Chondrocyte (in vitro differentiated cells): ENCODE measurements at places on chromosomes 11 and 22. TPM values are rescaled to one million over a fixed set of nuclear protein-coding genes. Genes with fewer than 3 reads are reported as not detected.
A peak's percentile ranks its signal among the peaks of the same experiment; 100 is the strongest.

Gene APOA5
- not detected in 3 replicates for total RNA-seq

Gene SPTBN2
- total RNA-seq, result 13.2 to 18.6 TPM (median 15.7 TPM) in 3 replicates

- no peaks in the 10 kb centered on the region for H3K27me3 ChIP-seq
- DNase-seq, result peak; percentile 36
- no peaks in the 10 kb centered on the region for H3K36me3 ChIP-seq
- H3K4me1 ChIP-seq, result peaks cover 34% of the 10 kb centered on the region
These were observed 17.9 kb downstream of the RFPL1 start for GRCh38 chr22:29456211-29456671.

DNA sequence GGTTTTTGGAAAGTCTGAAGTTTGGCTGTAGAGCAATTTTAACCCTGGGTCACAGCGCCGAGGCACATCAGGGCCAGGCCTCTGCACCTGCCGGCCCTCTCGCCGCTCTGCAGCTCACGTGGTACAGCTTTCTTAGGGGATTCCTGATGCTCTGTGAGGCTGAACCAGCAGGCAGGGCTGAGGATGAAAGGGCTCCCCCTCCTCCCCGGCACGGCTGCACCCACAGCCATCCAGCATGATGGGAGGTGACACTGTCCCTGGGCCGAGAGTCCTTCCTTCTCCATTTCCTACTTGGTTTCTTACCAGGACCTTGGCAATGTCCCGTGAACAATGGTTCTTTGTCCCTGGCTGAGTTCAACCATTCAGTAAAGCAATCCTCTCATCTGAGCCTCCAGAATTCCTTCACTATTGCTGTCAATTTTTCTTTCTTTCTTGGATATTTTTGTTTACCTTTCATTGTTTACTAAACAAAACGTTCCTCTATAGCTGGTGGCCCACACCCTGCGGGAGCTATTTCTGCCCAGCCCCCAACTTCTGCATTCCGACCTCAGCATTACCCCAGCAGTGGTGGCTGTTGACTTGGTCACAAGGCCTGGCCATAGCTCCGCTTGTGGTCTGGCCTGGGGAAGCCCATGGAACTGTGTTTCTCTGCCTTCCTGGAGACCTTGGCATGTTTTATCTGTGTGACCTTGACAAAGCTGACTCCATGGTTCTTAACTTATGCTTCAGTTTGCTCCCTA is 172.8 kb upstream of the B3GAT1 start:
- DNase-seq, result no peak
- no peak overlapping the region for H3K27ac ChIP-seq
- H3K36me3 ChIP-seq, result no peaks in the 10 kb centered on the region
- peaks cover 23% of the 10 kb centered on the region for H3K27me3 ChIP-seq

- no peak within 1 kb of the TSS for H3K27ac ChIP-seq
- no peaks in the 10 kb centered on the region for H3K4me1 ChIP-seq
- H3K4me3 ChIP-seq, result peak within 1 kb of the TSS; percentile 41
These were observed at the start of gene B3GAT1 for GRCh38 chr11:134412203-134413042. Gene B3GAT1 (minus strand): TSS chr11:134412242. CDS start chr11:134387659, 24,583 bp downstream.

Gene CABP7
- total RNA-seq, result not detected in 3 replicates

- H3K36me3 ChIP-seq, result no peaks in the 10 kb centered on the region
- peak; percentile 49 for DNase-seq
- H3K4me1 ChIP-seq, result no peaks in the 10 kb centered on the region
- H3K4me3 ChIP-seq, result no peak overlapping the region
- H3K27ac ChIP-seq, result no peak overlapping the region
These were observed 5.6 kb downstream of the SCN2B start for GRCh38 chr11:118170882-118171268.

DNA sequence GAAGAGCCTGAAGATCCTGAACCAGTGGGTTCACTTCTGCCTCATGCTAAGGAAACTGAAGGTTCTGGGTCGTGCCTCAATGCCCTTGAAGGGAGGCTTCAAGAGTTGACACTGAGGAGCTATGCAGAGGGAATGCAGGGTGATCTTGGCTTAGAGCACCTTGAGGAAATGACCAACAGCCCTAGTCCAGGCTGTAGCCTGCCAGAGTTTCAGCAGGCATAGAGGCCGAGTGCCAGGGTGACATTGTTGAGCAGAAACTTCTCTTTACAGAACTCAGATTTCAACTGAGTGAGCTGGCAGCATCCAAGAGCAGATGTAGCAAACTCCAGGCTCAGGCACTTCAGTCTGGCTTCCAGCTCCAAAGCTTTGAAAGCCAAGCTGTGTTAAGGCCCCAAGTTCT is 23.1 kb upstream of the CAPRIN1 start:
- H3K4me1 ChIP-seq, result no peaks in the 10 kb centered on the region
- H3K27ac ChIP-seq, result no peak overlapping the region
- H3K27me3 ChIP-seq, result no peaks in the 10 kb centered on the region
- no peaks in the 10 kb centered on the region for H3K36me3 ChIP-seq

- no peak overlapping the region for H3K4me3 ChIP-seq
- no peaks in the 10 kb centered on the region for H3K4me1 ChIP-seq
- H3K27ac ChIP-seq, result no peak overlapping the region
- no peak for DNase-seq
- no peaks in the 10 kb centered on the region for H3K27me3 ChIP-seq
These were observed 55.1 kb downstream of the AMOTL1 start for GRCh38 chr11:94823102-94823732.

GRCh38 chr11:117501237-117501898 is 173.7 kb downstream of the CEP164 start:
- no peaks in the 10 kb centered on the region for H3K36me3 ChIP-seq
- peaks cover 37% of the 10 kb centered on the region for H3K27me3 ChIP-seq
- H3K4me1 ChIP-seq, result no peaks in the 10 kb centered on the region
- H3K27ac ChIP-seq, result no peak overlapping the region
- DNase-seq, result no peak
- no peak overlapping the region for H3K4me3 ChIP-seq

DNA sequence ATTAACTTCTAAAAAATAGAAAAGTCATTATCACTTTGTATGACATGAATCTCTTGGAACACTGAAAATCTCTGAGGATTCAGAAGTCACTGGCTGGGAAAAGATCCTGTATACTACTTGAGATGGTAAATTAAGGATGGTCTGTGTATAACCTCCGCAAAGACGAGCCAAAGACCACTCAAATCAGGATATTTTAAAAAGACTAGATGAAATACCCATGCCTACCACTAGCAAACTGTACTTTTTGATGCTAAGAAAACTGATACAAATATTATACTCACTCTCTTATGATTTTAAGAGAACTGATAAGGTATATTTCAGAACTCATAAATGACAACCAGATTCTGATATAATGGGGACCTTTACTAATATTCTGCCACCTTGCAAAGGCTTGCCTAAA is 78.6 kb upstream of the APOA1 start:
- no peaks in the 10 kb centered on the region for H3K27me3 ChIP-seq
- H3K4me3 ChIP-seq, result no peak overlapping the region
- H3K27ac ChIP-seq, result no peak overlapping the region
- peaks cover 19% of the 10 kb centered on the region for H3K4me1 ChIP-seq
- H3K36me3 ChIP-seq, result no peaks in the 10 kb centered on the region

GRCh38 chr11:22732588-22732987 is 66.2 kb downstream of the GAS2 start:
- DNase-seq, result no peak
- H3K27me3 ChIP-seq, result peaks cover 2% of the 10 kb centered on the region
- H3K4me1 ChIP-seq, result peaks cover 6% of the 10 kb centered on the region
- no peaks in the 10 kb centered on the region for H3K36me3 ChIP-seq
- H3K27ac ChIP-seq, result no peak overlapping the region
- H3K4me3 ChIP-seq, result no peak overlapping the region

Gene C11orf91
- total RNA-seq, result 0.50 TPM in 1 of 3 replicates, not detected in the others

DNA sequence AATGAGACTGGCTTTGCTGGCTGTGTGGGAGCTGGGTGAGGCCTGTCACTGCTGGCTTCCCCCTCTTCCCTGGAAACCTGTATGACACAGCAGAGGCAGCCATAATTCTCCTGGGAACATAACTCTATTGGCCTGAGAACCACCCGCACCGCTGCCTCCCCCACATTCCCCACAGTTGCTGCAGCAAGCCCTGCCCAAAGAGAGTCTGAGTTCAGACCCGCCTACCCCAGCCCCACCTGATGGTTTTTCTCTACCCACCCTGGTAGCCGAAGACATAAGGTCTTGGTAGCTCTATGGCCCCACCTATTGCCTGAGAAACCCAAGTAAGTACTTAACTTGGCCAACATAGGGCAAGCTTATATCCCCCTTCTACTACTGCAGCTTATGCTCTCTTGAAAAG is 174.8 kb downstream of the C11orf91 start:
- no peak overlapping the region for H3K4me3 ChIP-seq
- peaks cover 4% of the 10 kb centered on the region for H3K4me1 ChIP-seq
- H3K27me3 ChIP-seq, result no peaks in the 10 kb centered on the region
- H3K36me3 ChIP-seq, result peaks cover 2% of the 10 kb centered on the region
- no peak for DNase-seq

DNA sequence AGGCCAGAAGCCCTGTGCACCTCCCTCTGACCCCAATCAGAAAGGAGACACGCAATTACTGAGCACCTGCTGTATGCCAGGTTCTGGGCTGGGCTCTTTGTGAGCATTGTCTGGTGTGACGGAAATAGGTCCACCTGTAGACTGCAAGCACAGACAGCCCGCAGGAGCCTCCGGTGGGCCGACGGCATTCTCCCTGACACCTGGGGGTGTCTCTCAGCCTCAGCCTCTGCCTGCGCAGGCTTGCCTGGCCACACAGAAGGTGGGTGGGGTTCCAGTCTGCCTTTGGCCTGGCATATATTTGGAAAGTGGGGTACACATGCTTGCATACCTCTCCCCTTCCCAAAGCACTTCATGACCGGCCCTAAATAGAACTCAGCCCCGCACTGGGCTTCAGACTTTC is 129.3 kb downstream of the BUD13 start:
- DNase-seq, result no peak
- no peaks in the 10 kb centered on the region for H3K4me1 ChIP-seq
- no peak overlapping the region for H3K4me3 ChIP-seq
- H3K36me3 ChIP-seq, result peaks cover 2% of the 10 kb centered on the region
- peaks cover 15% of the 10 kb centered on the region for H3K27me3 ChIP-seq

GRCh38 chr22:29457730-29458129 is 19.3 kb downstream of the RFPL1 start:
- no peak overlapping the region for H3K4me3 ChIP-seq
- peaks cover 34% of the 10 kb centered on the region for H3K4me1 ChIP-seq
- H3K36me3 ChIP-seq, result no peaks in the 10 kb centered on the region
- H3K27me3 ChIP-seq, result no peaks in the 10 kb centered on the region
- H3K27ac ChIP-seq, result peak overlapping the region; percentile 82

Gene SLN
- total RNA-seq, result not detected in 3 replicates

DNA sequence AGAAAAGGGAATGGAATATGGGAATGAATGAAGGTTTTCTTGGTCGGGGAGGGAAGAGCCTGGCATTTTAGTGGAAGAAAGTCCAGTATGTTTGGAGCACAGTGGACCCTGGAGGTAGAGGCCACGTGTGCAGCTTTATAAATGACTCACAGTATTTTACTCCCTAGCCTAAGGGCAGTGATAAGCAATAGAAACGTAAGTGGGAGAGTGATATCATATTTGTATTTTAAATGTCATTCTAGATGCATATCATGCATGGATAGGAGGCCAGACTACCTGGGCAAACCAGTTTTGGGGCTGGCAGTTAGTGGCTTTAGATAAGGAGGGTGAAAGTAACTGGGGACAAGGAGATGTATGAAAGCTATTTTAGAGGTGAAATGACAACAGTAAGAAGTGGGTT is 174.1 kb downstream of the ARHGAP42 start:
- no peaks in the 10 kb centered on the region for H3K27me3 ChIP-seq
- peaks cover 28% of the 10 kb centered on the region for H3K4me1 ChIP-seq
- DNase-seq, result no peak
- H3K36me3 ChIP-seq, result no peaks in the 10 kb centered on the region

Gene GTPBP1
- 37.7 to 58.6 TPM (median 43.3 TPM) in 3 replicates for total RNA-seq

- peaks cover 25% of the 10 kb centered on the region for H3K4me1 ChIP-seq
- no peaks in the 10 kb centered on the region for H3K36me3 ChIP-seq
- peak overlapping the region; percentile 90 for H3K4me3 ChIP-seq
- DNase-seq, result no peak
These were observed 125.7 kb upstream of the C11orf58 start for GRCh38 chr11:16612566-16613261.

DNA sequence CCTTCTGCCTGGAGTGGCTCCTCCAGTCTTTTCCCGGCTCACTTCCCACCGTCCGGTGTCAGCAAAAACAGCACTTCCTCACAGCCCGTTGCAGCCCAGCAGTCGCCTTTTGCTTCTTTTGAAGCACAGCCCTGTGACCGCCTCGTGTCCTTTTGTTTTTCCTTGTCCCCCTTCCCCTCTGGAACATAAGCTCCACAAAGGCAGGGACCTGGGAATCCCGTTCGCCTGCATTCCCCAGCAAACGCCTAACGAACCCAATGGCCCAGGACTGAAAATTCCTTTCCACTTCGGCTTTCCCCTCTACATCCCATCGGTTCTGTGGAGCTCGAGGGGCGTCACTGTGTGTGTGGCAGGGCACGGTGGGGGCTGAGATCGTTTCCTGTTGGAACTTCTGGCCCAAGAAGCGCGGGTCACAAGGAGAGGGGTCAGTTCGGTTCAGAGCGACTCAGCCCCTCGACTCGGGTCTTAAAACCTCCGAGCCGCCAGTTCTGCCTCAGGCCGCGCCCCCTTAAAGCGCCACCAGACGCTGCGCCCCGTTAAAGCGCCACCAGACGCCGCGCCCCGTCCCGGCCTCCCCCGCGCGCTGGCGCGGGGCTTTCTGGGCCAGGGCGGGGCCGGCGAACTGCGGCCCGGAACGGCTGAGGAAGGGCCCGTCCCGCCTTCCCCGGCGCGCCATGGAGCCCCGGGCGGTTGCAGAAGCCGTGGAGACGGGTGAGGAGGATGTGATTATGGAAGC is 841 bp downstream of the RIC8A start:
- H3K36me3 ChIP-seq, result peaks cover 15% of the 10 kb centered on the region
- peak overlapping the region; percentile 99 for H3K4me3 ChIP-seq
- peak; percentile 69 for DNase-seq
- H3K27ac ChIP-seq, result peak overlapping the region; percentile 100
- peaks cover 50% of the 10 kb centered on the region for H3K4me1 ChIP-seq
- H3K27me3 ChIP-seq, result no peaks in the 10 kb centered on the region

DNA sequence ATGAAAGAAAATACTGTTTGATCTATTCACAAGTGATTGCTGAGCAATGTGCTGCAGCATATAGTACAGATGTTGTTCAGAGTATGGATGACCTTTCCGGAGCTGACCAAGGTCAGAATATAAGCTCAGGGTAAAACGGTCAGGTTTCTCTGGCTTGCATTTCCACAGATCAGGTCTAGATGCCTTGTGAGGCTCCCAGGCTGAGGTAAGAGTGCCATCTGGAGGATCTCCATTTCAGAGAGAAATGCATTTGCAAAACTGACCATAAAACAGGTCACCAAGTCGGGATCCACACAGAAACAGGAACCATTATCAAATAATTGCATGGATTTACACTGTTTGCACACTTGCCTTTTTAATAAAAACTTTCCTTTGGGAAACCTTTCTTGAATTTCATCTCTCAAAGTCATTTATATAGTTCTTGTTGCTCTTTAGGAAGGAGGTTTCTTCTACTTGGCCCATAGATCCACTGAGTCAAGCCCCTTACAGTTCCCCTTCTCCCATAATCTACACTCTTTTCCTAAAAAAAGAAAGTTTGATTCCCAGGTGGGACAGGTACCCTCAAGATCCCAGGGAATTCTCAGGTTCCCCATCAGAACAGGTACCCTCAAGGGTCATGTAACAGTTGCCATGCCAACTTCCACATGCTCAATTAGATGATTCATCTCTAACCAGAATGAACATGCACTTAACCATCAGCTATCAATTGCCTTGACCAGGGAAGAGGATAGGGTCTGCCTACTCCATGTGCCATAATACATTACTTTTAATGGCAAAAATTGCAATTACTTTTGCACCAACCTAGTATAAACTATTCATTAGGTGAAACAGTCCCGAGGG is 25.0 kb upstream of the TMPRSS5 start:
- no peak for DNase-seq
- H3K4me1 ChIP-seq, result peaks cover 18% of the 10 kb centered on the region
- peaks cover 9% of the 10 kb centered on the region for H3K36me3 ChIP-seq
- no peak overlapping the region for H3K27ac ChIP-seq
- H3K27me3 ChIP-seq, result no peaks in the 10 kb centered on the region
- no peak overlapping the region for H3K4me3 ChIP-seq

Gene CYB5R2
- 7.0 to 12.7 TPM (median 12.6 TPM) in 3 replicates for total RNA-seq

Gene SLC1A2
- 0.10 to 1.1 TPM (median 0.26 TPM) in 3 replicates for total RNA-seq
